ENCODE measurements at places on chromosomes 4 and X.

DNA sequence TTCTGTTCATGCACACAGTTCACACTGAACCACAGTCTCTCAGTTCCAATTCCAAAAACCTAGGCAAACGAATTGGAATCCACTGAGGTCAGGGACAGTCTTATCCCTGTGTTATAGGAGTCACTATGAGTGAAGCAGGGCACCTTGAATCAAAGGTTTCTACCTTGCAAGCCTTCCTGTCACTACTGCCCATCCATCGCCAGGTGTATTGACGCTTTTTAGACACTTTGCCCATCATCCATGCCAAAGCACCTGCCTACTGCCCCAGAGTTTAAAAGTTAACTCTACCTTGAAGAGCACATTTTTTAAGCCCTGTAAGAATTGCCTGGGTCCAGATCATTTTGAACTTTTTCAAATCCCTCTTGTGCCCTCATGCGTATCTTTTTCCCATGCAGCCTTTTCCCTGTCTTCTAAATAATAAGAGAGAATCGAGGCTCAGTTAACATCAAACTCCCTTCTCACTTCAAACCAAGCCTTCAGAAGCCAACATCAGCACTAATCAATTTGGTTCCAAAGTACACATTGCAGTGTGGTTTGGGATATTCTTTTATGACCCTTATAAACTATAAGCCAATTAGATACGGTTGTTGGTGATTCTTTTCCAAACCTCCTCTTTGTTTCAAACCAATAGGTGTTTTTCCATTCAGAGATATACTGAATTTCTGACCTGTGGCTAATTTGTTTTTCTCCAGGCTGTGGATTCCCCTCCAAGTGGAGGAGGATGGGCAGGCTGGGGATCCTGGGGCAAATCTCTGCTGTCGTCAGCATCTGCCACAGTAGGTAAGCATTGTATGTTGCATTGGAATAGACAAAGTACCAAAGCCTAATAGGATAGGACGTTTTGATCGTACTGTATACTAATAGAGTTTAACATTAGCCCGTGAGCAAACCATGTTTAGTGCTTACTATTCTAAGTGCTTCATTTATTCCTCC is 23.7 kb downstream of the FAM114A1 start:
- no peak for DNase-seq

GRCh38 chr4:58502839-58503238 is 1392.7 kb upstream of the IGFBP7 start:
- no peak for DNase-seq

GRCh38 chr4:69066945-69067344 is 29.3 kb upstream of the UGT2B7 start:
- no peak for DNase-seq

DNA sequence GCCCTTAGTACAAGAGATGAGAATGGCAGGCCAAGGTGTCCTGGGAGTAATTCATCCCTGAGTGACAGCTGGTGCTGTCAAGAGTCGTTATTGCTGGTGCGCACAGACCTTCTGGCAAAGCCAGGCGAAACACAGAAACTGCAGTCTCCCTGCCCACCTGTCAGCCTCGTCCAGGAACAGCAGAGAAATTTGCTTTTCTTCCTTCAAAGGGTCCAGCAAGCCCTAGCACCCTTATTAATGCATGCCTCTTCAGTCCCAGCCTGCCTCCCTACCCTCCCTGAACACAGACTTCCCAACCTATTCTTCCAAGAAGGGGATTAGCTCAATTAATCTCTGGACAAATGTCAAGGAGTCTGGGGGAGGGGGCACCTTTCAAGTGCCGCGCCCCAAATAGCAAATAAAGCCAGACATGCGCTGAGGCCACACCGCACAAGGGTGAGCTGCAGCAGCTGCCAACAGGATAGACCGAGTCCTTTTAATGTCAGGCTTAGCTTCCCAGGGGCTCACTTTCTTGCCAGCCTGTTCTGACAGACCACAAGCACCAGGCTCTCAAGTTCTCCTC is 250.7 kb upstream of the RASGEF1B start:
- no peak for DNase-seq

- DNase-seq = no peak
Measured at GRCh38 chr4:17450269-17450804, 61.6 kb downstream of the QDPR start.

DNA sequence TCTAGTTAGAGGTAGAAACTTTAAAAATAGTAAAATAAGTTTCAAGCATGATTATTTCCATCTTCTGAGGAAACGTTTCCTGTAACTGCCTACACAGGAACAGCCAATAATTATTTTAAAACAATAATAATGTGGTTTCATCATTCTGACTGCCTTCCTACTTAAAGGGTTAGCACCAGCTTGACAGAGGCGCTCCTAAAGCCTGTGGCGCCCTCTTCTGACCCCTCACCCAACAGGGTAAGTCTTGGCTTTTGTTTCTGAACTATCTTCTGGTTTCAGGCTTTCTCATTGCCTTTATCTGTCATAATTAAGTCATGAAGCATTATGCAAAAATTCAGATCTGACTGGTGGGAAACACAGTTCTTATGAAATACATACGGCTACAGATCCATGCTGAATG is 96.7 kb downstream of the ITM2A start:
- DNase-seq = peak; percentile 82

DNA sequence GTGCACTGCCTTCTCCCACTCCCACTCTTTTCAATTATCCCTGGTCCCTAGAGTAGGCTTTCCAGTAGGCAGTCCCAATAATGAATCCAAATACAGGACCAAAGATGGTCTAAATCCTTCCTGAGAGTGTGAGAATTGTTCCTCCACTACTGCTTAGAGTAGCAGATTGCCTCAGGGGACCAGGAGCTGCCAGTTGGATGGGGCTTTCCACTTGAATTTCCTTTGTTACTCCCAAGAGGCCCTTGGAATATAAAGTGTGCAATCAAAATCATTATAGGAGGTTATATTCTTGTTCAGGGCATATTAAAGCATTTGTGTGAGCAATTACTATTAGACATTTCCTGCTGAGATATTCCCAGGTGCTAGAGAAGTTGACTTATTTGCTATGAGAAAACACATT is 156.6 kb upstream of the TLL1 start:
- DNase-seq = no peak

GRCh38 chrX:63755892-63756291 is 29.1 kb downstream of the ARHGEF9 start:
- DNase-seq = peak; percentile 16

GRCh38 chr4:88467392-88467791 is 10.5 kb downstream of the HERC5 start:
- no peak for DNase-seq

- DNase-seq = no peak
Measured at GRCh38 chr4:24105327-24106038, 215.6 kb upstream of the PPARGC1A start.

DNA sequence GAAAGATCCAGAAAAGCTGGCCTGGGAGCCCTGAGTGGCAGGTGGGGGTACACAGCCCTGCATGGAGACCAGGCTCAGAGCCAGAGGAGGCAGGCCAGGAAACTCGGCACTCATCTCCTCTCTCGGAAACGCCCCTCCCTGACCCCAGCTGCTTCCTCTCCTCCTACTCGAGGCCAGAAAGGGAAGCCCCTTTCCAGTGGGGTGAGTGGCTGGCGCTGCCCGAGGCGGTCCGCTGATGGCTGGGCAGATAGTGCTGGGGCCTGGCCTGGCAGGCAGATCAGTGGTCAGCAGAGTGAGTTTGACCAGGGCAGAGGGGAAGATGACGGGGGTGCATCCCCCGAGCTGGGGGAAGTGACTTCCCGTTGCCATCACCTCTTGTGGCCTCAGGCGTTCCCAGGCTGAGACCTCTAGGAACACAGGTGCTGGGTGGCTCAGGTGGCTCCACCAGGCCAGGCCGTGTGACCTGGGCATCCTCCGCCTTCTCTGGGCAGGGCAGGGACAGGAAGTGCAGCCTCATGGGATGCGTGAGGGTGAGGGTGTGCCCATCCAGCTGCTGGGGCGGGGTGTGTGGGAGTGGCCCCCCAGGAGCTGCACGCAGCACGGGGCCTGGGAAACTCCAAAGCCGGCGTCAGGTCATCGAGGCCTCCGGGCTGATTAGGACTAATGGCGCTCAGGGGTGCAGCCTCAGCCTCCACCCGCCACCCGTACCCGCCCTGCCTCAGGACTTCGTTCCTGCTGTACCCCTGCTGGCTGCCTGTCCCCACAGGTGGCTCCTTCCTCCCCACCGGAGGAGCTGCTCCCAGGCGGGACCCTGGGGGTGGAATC is 5.7 kb downstream of the SH3BP2 start:
- peak; percentile 31 for DNase-seq

GRCh38 chr4:142191901-142192300 is 555.5 kb downstream of the IL15 start:
- DNase-seq = no peak

DNA sequence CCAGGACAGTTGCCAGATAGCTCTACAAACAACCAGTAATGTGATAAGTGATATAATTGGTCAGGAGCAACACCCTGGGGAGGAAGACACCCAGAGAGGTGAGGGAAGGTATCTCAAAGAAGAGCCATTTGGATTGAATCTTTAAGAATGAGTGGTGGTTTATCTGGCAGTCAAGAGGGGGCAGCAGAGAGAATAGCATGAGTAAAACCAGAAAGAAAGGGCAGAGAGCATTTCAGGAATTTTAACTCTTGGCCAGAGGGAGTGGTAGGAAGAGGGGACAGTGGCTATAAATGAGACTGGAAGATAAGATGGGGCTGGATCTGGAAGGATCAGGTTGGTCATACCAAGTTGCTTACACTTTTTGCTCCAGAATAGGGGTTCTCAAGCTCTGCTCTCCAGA is 5.9 kb upstream of the SEPTIN6 start:
- DNase-seq = no peak

GRCh38 chrX:42755815-42756214 is 22.1 kb downstream of the PPP1R2C start:
- no peak for DNase-seq

- no peak for DNase-seq
Measured at GRCh38 chrX:123971982-123972381, 10.5 kb downstream of the STAG2 start.

DNA sequence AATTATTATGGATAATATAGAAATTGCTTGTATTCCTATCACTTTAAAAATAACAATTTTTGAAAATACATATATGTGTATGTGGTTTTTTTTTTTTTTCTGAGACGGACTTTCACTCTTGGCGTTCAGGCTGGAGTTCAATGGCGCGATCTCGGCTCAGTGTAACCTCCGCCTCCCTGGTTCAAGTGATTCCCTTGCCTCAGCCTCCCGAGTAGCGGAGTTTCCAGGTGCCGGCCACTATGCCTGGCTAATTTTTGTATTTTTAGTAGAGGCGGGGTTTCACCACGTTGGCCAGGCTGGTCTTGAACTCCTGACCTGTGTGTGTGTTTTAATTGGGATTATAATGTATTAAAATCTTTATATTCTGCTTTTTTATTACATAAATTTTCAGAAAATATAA is 97.9 kb upstream of the NUDT6 start:
- DNase-seq = no peak

DNA sequence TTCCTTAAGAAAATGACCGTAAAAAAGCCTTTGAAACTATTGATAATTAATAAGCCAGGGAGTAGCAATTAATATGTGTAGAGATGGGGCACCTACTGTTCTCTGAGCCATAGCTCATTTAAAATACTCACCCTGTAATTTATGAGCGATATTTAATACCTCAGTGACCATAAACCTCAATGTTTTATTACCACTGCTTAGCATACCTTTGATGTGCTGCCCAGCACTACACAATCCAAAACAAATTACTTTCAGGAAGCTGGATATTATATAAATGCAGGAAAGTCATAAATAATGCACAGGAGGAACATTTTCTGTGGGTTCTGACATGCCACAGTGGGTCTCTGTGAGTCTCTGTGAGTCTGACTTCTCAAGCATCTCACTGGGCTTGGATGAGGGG is 166.1 kb upstream of the RPL34 start:
- no peak for DNase-seq

DNA sequence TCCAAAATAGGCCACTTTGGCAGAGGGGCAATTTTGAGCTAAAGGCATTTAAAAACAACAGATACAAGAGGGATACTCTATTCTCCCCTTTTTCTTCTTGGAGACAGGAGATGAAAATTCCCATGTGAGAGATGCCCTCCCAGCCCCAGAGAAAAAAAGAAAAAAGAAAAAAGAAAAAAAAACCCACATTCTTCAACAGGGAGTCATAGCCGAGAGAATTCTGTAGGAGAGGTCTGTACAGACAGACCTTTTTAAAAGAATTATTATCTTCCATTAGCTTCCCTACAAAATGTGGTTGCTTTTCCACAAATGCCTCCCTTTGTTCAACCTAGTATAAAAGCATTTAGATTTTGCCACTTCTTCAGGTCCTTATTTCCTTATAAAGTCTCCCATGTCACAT is 89.9 kb downstream of the SPCS3 start:
- no peak for DNase-seq

- DNase-seq = no peak
Measured at GRCh38 chr4:64857198-64857597, 447.9 kb upstream of the TECRL start.
